ENCODE measurements at places on chromosomes 16 and 17.

DNA sequence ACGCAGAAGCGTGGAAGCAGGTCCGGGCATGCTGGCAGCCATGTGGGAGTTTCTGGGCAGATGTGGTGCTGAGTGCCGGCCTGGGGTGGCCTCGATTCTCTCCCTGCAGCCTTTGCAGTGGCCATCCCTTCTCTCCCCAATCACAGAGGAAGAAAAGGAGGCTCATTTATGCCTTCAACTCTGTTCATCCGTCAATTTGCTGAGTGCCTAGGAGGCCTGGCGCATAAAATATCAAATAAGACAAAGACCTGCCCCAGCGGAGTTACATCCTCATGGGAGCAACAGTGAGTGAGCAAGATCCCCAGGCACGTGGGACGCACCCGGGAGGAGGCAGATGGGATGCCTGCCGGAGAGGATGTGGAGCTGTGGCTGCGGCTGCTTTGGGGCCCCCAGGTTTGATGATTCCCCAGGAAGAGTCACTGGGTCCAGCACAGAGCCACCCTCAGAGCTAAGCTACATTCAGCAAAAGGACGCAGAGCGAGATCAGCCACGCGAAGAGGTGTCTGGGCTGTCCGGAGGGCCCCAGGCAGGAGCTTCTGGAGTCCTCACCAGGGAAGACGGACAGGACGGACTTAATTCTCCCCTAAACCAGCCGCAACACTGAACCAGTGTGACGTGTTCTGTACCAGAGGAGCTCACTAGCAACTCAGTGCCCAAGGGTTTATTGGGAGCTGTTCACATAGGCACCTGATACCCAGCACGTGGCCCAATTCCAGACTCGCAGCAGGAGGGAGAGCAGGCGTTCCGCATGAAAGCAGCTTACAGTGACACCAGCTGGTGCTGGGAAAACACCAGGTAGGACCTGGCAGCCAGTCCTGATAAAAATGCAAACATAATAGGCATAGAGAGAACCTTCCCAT is 11.3 kb downstream of the CA5A start:
- no peak for DNase-seq

GRCh38 chr17:64218066-64218465 is 45.0 kb downstream of the TEX2 start:
- DNase-seq, result peak; percentile 23

GRCh38 chr16:14523632-14524031 is 106.4 kb downstream of the PARN start:
- DNase-seq, result no peak

- no peak for DNase-seq
Measured at GRCh38 chr17:62658136-62658920, 30.9 kb downstream of the MRC2 start.

DNA sequence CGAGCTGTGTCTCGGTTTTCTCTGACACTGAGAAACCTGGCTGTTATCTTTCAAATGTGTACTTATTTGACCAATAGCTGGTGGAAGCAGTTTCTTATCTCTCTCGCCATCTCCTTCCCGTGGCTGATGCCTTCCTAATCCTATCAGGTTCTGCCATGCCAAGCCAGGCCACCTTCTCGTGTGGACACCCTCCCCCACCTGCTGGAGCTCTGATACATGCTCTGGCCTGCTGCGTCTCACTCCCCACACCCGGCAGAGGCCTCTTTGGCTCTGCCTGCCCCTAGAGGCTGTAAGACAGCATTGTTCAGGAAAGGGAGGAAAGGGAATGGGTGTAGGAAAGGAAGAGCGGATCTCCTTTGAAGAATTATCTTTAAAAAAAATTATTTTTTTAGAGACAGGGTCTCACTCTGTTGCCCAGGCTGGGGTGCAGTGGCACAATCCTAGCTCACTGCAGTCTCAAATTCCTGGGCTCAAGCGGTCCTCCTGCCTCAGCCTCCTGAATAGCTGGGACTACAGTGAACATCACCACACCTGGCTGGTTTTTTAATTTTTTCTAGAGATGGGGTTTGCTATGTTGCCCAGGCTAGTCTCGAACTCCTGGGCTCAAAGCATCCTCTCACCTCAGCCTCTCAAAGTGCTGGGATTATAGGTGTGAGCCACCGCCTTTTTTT is 7.5 kb upstream of the ARMC5 start:
- no peak for DNase-seq

- no peak for DNase-seq
Measured at GRCh38 chr16:65681406-65681805, 559.5 kb upstream of the CDH11 start.

DNA sequence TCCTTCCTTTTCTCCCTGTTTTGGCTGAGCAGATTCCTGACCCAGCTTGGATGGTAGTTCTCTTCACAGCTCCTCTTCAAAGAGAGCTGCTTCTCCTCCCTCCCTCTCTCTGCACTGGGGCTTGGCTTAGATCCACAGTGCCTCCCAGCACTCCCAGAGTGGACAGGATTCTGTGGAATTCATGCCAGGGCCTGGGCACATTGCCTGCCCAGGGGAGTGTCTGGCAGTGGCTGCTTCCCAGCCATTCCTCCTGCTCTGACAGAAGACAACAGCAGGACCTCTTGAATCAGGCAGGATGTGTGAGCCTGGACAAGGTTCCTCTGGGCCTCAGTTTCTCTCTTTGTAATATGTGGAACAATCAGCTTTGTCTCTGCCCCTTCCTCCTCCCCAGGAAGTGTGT is 4.5 kb upstream of the MMP28 start:
- DNase-seq, result no peak

DNA sequence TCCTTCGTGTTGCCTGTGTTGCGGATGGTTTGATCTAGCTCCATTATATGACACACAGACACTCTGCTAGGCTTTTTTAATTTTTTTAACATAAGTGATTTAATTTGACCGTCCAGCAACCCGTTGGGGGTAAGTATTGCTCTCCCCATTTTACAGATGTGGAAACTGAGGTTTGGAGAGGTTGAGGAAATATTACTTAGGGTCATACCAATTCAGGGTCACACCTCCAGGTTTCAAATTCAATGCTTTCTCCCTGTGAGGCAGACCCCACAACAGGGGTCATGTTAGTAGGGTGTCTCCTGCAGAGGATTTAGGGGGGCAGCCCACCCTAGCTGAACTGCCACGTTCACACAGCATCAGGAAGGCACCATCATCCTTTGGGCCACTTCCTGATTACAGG is 179.4 kb downstream of the COPRS start:
- DNase-seq, result no peak

GRCh38 chr17:3689262-3690093 is 6.5 kb downstream of the P2RX5 start:
- no peak for DNase-seq

DNA sequence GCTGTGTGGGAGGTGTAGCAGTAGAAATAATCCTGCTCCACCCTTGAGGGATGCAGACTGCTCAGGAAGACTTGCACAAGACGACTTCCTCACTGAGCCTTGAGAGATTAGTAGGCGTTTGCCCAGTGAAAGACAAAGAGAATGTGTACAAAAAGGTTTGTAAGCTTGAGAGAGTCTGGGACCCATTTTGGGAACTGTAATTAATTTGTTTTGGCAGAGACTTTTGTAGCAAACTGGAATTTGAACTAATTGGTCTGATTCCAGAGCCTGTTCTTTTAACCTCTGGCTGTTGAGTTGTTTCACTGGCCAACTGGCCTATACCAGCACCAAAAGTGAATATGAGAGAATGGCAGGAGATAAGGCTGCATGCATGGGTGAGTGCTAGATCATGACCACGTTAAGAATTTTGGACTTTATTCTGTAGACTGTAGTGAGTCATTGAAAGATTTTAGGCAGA is 75.5 kb downstream of the AATF start:
- no peak for DNase-seq

GRCh38 chr17:20010099-20010863 is 1.1 kb downstream of the SPECC1 start:
- DNase-seq, result no peak

DNA sequence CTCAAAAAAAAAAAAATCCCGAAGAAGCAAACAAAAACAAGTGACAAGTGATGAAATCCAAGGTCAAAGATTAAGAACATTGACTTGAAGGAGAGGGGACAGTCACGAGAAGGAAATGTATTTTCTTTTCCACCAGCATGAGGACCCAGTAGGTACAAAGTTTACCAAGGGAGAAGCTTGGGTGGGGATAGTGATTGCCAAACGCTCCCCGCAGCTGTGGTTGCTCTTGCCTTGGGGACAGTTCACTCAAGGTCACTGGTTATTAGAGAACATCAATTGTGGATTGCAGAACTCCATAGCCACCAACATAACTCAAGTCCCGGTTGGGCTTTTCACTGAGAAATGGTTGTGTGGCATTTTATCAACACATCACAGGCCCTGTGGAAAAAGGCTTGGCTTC is 27.0 kb downstream of the RSL1D1 start:
- DNase-seq, result no peak

DNA sequence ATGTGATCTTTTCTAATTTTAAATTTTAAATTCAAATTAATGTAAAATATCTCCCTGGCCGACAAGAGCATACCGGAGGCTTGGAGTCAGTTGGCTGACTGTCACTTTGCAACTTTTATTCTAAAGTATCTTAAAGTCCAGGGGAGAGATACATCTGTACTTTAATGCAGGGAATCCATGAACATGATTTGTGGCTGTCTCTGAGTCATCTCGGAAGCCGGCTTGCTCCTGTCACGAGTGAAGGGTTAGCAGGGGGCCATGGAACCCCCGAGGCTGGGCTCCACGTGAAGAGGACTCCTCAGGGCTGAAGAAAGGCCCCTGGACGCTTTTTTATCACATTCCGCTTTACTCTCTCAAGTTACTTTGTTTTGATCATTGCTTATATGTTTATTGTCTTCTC is 13.3 kb downstream of the TVP23A start:
- DNase-seq, result no peak

DNA sequence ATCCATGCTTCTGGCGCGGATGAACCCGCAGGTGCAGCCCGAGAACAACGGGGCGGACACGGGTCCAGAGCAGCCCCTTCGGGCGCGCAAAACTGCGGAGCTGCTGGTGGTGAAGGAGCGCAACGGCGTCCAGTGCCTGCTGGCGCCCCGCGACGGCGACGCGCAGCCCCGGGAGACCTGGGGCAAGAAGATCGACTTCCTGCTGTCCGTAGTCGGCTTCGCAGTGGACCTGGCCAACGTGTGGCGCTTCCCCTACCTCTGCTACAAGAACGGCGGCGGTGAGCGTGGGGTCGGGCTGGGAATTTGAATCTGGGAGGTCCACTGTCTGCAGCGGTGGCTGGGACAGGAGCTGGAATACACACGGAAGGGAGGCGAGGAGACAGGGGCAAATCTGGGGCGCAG is 904 bp downstream of the SLC6A2 start:
- no peak for DNase-seq

DNA sequence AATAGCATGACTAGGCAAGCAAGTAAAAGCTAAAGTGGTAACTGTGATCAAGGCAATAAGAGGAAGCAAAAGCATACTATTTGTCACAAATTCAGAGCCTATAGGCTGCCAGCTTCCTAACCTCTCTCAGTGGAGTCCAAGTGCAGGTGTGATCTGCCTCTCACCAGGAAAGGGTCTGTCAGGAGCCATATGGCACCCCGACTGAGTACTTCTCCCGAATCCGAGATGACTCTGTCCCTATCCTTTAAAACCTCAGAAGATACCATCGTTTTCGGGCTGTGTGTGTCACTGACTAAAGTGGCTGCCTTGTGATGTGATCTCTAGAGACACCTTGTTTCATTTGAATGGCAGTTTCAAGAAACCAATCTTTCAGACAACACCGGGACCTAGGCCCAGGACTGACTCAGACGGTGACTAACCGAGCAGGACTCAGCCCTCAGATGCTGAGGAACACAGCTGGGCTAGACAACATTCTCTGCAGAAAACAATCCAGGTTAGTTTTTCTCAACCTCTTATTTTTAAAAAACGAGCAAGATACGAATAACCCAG is 63.6 kb downstream of the SMG6 start:
- peak; percentile 44 for DNase-seq

- DNase-seq, result no peak
Measured at GRCh38 chr17:61129267-61130254, 270.1 kb upstream of the TBX2 start.

DNA sequence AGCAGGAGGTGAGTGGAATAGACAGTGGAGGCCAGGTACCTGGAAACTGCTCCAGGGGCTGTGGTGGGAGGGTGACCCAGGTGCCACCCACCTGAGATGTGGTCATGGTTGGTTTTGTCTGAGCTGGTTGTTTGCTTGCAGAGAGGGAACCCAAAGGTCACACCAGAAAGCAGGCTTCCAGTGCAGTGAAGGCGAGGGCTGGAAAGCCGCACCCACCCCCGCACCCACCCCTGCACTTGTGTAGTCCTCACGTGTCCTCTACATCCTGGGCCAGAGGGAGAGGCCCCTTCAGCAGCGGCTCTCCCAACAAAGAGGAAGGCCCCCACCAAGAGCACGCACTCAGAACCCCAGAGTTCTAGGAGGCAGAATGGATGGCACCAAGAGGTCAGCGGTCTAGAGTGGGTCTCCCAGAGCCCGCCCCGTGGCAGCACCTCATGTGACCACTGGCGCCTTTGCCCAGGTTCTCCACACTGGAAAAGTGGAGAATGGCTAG is 92.6 kb upstream of the CBX4 start:
- no peak for DNase-seq

DNA sequence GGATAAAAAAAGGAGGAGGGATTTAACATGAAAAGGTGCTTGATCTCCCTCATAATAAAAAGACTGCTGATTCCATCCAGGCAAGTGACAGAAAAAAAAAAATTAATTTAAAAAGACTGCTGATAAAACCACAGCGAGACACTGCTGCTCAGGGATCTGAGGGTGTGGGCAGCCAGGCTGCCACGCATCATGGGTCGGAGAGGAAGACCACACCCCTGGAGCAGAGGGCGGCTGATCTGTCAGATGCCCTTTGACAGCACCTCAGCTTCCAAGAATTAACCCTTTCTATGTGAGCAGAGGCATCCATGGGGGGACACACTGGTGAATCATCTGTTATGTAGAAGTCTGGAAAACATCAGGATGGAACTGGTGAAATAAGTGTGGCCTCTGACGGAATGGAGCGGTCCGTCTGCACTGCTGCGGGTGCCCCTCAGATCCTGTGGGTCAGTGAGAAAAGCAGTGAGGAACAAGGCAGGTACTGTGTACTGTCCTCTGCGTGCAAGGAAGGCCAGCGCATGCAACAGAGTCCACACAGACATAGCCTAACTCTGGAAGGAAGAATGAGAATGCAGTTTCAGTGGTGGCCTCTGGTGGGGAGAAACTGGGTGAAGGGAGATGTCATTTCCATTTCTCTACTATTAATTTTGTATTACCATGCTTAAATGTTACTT is 19.8 kb downstream of the MAPT start:
- no peak for DNase-seq

DNA sequence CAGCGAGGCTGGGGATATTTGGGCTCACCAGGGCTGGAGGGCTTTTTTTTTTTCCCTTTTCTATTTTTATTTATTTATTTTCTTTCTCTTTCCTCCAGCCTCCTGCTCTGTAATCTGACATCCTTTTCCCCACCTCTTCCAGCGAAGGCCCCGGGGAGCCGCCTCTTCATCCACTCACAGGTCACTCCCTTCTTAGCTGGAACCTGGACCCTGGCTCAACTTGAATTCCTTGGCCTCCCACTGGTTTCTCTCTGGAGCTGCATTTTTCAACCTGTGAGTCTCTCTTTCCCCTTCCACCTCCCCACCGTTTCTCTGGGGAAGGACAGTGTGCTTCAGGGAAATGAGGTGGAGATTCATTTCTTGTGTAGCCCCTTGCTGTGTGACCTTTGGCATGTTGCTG is 82.0 kb downstream of the MRM1 start:
- no peak for DNase-seq

GRCh38 chr16:28298511-28298878 is 6.2 kb downstream of the SBK1 start:
- DNase-seq, result no peak
